ENCODE measurements at places on chromosomes 6 and 20. TPM values are rescaled to one million over a fixed set of nuclear protein-coding genes. Genes with fewer than 3 reads are reported as not detected.
A peak's percentile ranks its signal among the peaks of the same experiment; 100 is the strongest.

GRCh38 chr20:8853805-8854338 is 215.0 kb upstream of the PLCB4 start:
- peak; percentile 28 for DNase-seq

- peak; percentile 14 for DNase-seq
Observed at GRCh38 chr6:20564269-20564668, 30.0 kb downstream of the CDKAL1 start.

DNA sequence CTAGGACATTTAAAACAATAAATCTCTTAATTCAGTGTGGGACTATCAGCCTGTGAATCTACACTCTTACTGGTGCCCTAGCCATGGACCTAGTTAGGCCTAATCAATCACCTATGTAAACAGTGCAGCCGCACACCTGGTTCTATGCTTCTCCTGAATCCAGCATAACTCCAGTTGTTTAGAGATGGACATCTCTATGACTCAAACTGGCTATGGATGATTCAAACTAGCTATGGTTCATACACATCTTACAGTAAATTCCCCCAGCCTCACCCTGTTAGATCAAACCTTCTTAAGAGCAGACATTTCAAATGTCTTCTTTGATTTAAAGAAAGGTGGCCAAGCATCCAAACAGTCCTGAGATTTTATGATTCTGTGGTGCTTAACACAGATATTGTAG is 34.7 kb downstream of the SLC35B3 start:
- no peak for DNase-seq

- DNase-seq: no peak
Observed at GRCh38 chr6:81307651-81308214, 444.7 kb downstream of the TENT5A start.

GRCh38 chr20:58790454-58790853 is 60.2 kb downstream of the GNAS-AS1 start:
- DNase-seq: no peak

DNA sequence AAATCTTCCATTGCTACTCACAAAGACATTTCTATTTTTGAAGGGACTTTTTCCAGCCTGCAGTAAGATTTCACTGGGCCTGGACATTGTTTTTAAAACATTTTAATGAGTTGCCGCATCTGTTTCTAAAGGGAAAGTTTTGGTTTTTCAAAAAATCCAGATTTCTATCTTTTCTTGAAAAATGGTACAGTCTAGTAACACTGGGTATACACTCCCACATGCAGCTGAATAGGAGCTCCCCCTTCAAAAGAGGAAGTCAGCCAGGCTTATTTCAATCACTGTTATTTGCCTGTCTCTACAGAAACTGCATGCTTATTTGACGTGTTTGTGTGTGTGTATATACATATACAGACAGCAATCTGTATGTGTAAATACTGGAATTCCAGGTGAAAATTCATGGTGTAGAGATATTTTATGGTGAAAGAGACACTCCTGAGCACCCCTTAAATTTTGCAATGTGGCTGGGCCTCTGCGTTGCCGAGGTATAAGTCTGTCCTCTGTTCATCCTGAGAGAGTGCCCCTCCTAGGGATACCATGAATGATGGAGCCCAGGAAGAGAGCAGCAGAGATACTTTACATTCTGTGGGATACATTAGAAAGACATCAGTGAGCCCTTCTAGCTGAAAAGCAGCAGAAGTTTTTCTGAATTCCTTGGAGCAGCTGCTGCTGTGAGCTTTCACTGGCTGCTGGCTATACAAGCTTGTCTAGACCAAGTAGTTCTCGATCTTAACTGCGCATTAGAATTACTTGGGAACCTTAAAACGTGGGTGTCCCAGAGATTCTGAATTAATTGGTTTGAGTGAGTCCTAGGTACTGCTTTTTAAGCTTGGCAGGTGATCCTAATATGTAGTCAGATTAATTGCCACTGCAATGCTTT is 12.0 kb upstream of the ABRACL start:
- DNase-seq: no peak

GRCh38 chr6:136090929-136091328 is 159.2 kb downstream of the MTFR2 start:
- no peak for DNase-seq

GRCh38 chr6:110326609-110327008 is 31.5 kb downstream of the METTL24 start:
- DNase-seq: no peak

DNA sequence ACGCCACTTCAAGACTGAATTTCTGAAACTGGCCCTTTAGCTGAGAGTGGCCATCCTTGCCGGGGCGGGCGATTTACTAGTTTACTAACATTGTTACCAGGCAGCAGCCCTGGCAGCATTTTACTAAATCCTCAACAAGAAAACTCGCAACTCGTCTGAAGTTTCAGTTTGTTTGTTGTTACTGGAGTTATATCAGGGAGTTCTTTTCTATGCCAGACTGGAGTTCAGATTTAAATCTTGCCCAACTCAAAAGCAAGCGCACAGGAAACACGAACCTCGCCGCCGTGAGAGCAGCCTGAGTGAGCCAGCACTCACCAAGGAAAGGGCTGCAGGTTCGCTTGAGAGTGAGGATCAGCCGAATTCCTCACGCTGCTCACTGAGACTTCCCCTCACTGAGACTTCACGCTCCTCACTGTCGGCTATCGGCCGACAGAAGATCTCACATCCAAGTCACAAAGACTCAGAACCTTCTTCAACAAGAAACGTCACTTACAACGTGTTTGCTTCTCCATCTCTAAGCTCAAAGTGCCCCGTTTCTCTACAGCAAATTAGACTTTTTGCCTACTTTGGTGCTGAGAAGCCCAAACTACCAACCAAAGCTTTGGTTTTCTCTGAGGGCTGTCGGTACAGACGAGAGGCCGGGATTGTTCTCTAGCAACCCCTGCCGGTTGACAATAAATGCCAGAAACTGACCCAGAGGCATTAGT is 78.9 kb downstream of the OLIG3 start:
- DNase-seq: peak; percentile 6

Gene TPMT
- 8.2 TPM for total RNA-seq

Gene CST3
- total RNA-seq: 63.6 TPM

Gene SLC35F1
- 97.0 TPM for total RNA-seq
